ENCODE measurements at places on chromosomes 4 and X. TPM values are rescaled to one million over a fixed set of nuclear protein-coding genes. Genes with fewer than 3 reads are reported as not detected.

The CRLF2 gene
- polyA plus RNA-seq, result 0.21 TPM

The HCCS gene
- polyA plus RNA-seq, result 35.0 TPM

The WNK3 gene
- polyA plus RNA-seq, result 1.5 TPM

The OPRPN gene
- not detected for polyA plus RNA-seq

The SEPTIN11 gene
- polyA plus RNA-seq, result 259 TPM

The CDKL2 gene
- 0.26 TPM for polyA plus RNA-seq

The SLC10A4 gene
- polyA plus RNA-seq, result 1.1 TPM
